ENCODE measurements at places on chromosomes 13 and 19. TPM values are rescaled to one million over a fixed set of nuclear protein-coding genes. Genes with fewer than 3 reads are reported as not detected.

GRCh38 chr13:94933230-94933751, 220.9 kb upstream of the SOX21 start:
- no peak overlapping the region for H3K27ac ChIP-seq
- H3K36me3 ChIP-seq: no peaks in the 10 kb centered on the region
- H3K4me1 ChIP-seq: no peaks in the 10 kb centered on the region
- no peak overlapping the region for H3K4me3 ChIP-seq

DNA sequence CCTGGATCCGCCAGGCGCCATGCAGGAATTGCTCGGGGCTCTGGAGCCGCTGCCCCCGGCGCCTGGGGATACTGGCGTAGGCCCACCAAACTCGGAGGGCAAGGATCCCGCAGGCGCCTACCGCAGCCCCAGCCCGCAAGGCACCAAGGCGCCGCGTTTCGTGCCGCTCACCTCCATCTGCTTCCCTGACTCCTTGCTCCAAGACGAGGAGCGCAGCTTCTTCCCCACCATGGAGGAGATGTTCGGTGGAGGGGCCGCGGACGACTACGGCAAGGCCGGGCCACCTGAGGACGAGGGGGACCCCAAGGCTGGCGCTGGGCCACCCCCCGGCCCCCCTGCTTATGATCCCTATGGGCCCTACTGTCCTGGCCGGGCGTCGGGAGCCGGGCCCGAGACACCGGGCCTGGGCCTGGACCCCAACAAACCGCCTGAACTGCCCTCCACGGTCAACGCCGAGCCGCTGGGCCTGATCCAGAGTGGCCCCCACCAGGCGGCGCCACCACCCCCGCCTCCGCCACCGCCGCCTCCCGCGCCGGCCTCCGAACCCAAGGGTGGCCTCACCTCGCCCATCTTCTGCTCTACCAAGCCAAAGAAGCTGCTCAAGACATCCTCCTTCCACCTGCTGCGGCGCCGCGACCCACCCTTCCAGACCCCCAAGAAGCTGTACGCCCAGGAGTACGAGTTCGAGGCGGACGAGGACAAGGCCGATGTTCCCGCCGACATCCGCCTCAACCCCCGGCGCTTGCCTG, 6.1 kb downstream of the PRR12 start:
- H3K27ac ChIP-seq: no peak overlapping the region
- H3K36me3 ChIP-seq: peaks cover 44% of the 10 kb centered on the region
- H3K4me3 ChIP-seq: no peak overlapping the region
- no peak for DNase-seq
- no peaks in the 10 kb centered on the region for H3K27me3 ChIP-seq

DNA sequence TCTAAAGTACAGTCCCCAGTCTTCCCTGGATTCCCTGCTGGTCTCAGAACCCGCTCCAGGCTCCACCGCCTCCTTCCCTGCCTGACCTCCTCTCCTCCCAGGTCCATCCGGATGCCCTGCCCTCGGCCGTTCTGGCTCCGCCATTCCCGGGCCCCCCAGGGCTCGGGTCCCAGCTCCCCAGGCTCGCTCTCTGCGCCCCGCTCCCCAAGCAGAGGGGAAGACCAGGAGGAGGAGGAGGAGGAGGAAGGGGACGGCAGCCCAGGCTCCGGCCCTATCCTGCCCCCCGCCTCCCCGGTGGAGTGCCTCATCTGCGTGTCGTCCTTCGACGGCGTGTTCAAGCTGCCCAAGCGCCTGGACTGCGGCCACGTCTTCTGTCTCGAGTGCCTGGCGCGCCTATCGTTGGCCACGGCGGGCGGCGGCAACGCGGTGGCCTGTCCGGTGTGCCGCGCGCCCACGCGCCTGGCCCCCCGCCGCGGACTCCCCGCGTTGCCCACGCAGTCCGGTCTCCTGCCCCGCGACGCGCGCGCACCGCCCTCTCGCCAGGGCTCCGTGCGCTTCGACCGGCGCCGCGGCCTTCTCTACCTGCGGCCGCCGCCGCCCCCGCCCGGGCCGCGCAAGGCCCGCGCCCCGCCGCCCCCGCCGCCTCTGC, 647 bp downstream of the RNF225 start:
- H3K36me3 ChIP-seq: peaks cover 34% of the 10 kb centered on the region
- no peaks in the 10 kb centered on the region for H3K27me3 ChIP-seq
- H3K4me3 ChIP-seq: no peak overlapping the region
- H3K4me1 ChIP-seq: peaks cover 8% of the 10 kb centered on the region

GRCh38 chr13:85709072-85709471, 90.1 kb downstream of the SLITRK6 start:
- no peaks in the 10 kb centered on the region for H3K4me1 ChIP-seq
- H3K27me3 ChIP-seq: peaks cover 3% of the 10 kb centered on the region
- DNase-seq: no peak
- H3K27ac ChIP-seq: no peak overlapping the region
- no peak overlapping the region for H3K4me3 ChIP-seq

- no peaks in the 10 kb centered on the region for H3K36me3 ChIP-seq
- no peaks in the 10 kb centered on the region for H3K27me3 ChIP-seq
- no peak overlapping the region for H3K27ac ChIP-seq
These were observed 292.5 kb downstream of the GPC5 start for GRCh38 chr13:91690944-91691343.

GRCh38 chr19:45405435-45406225, 761 bp upstream of the PPP1R13L start:
- H3K36me3 ChIP-seq: peaks cover 2% of the 10 kb centered on the region
- peaks cover 31% of the 10 kb centered on the region for H3K4me1 ChIP-seq
- peak overlapping the region; percentile 48 for H3K4me3 ChIP-seq
- H3K27ac ChIP-seq: peak overlapping the region; percentile 96
- DNase-seq: peak; percentile 80

- H3K27ac ChIP-seq: no peak overlapping the region
- peaks cover 8% of the 10 kb centered on the region for H3K4me1 ChIP-seq
- H3K36me3 ChIP-seq: no peaks in the 10 kb centered on the region
- H3K27me3 ChIP-seq: peaks cover 5% of the 10 kb centered on the region
- no peak overlapping the region for H3K4me3 ChIP-seq
These were observed 9.3 kb downstream of the PDX1 start for GRCh38 chr13:27928805-27929753.

DNA sequence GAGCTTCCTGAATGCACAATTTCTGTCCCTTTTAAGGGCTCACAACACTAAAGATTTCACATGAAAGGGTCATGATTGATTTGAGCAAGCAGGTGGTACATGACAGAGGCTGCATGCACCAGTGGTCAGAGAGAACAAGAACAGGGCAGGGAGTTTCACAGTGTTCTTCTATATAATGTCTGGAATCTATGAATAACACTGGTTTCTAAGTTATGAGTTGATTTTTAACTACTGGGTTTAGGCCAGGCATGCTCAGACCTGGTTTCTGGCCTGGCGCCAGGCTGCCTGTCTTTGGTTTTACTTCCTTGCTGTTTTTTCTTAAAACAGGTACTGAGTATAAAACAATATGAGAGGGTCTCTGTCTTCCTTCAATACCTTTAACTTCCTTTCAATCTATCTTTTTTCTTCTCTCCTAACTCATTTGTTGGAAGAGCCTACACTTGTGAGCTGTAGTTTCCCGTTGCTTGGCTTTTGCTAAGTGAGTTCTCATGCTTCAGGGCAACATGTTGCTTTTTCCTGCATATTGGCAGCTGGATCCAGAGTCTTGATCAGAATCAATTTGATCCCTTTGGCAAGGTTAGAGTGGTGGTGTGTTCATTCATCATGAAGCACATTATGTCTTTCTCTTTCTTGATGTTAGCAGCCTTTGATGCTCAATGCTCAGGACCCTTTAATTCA, 38.5 kb upstream of the FGF14 start:
- no peak for DNase-seq
- H3K4me3 ChIP-seq: no peak overlapping the region
- peaks cover 9% of the 10 kb centered on the region for H3K4me1 ChIP-seq
- no peaks in the 10 kb centered on the region for H3K36me3 ChIP-seq
- no peaks in the 10 kb centered on the region for H3K27me3 ChIP-seq
- H3K27ac ChIP-seq: no peak overlapping the region

DNA sequence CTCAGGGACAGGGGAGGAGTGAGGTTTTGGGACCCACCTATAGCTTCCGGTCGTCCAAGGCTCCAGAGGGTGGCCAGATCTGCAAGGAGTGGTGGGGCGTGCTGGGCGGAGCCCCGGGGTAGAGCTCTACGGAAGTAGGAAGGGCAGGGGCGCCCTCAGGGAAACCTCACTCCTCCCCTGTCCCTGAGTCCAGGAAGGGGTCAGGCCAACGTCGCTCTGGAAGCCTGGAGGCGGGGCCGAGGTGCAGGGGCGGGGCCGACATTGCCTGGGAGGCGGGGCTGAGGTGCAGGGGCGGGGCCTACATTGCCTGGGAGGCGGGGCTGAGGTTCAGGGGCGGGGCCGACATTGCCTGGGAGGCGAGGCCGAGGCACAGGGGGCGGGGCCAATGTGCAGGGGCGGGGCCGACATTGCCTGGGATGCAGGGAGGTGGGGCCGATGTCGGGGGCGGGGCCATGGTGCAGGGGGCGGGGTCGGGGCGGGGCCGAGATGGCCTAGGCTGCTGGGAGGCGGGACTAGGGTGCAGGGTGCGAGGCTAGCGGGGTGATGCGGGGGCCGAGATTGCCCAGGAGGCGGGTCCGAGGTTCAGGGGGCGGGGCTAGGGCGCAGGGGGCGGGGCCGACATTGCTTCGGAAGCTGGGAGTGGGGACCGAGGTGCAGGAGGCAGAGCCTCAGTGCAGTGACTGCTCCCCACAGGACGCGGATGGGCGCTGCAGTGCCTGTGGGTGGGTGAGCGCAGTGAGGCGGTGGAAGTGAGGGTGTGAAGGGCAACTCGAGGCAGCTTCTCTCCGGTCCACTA, 4.9 kb upstream of the PALM start:
- no peaks in the 10 kb centered on the region for H3K4me1 ChIP-seq
- H3K27me3 ChIP-seq: no peaks in the 10 kb centered on the region
- peak; percentile 87 for DNase-seq
- H3K27ac ChIP-seq: no peak overlapping the region
- H3K4me3 ChIP-seq: no peak overlapping the region
- no peaks in the 10 kb centered on the region for H3K36me3 ChIP-seq

- peaks cover 3% of the 10 kb centered on the region for H3K4me1 ChIP-seq
- DNase-seq: peak; percentile 79
- H3K36me3 ChIP-seq: no peaks in the 10 kb centered on the region
These were observed 21.9 kb downstream of the GRIN2D start for GRCh38 chr19:48415395-48415794.

DNA sequence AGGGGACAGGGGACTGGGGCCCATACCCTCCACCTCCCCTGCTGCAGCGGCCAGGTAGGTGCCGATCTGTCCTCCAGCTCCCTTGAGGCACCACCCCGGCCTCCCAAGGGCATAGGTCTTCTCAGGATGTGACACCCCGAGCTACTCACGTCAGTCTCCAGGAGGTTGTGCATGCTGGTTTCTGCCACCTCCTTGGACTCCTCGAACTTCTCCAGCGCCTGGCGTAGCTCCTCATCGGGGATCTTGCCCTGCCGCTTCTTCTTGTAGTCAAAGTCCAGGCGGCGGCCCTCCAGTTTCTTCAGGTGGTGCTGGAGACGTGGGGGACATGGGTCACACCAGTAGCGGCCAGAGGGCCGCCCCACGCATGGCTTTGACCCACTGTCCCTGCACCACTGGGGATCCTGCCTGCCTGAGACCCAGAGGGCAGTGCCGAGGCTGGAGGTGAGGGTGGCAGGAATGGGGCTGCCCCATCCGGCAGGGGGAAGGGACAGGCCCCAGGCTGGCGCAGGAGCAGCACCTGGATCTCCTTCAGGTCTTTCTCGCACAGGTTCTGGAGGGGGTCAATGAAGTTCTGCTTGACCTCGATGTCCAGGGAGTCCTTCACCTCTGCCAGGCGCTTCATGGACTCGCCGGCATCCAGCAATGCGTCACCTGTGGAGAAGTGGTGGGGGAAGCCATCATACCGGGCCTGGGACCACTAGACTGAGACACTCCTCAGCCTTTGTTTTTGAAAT, 20.4 kb downstream of the MPND start:
- no peaks in the 10 kb centered on the region for H3K4me1 ChIP-seq
- DNase-seq: no peak
- H3K36me3 ChIP-seq: peaks cover 9% of the 10 kb centered on the region
- no peak overlapping the region for H3K4me3 ChIP-seq
- no peaks in the 10 kb centered on the region for H3K27me3 ChIP-seq

DNA sequence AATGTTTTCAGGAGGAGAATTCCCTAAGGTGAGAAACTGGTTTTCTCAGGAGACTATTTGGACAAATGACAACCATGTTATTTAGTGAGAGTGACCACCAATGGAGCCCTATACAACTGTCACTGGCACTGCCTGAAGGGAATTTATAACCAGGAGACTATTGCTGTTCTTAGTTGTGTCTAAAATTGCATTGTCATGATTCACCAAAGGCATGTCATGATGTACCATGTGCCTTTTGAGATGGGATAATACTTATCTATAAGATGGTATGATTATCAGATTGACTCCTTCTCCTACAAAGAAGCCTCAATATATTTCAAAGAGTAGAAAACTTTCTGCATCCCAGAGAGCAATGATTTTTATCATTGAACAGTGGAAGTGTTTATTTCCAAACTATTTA, 739.4 kb upstream of the GPC6 start:
- H3K36me3 ChIP-seq: no peaks in the 10 kb centered on the region
- DNase-seq: no peak
- no peak overlapping the region for H3K4me3 ChIP-seq
- H3K27me3 ChIP-seq: no peaks in the 10 kb centered on the region
- H3K4me1 ChIP-seq: no peaks in the 10 kb centered on the region

GRCh38 chr19:31296741-31297390, 52.4 kb downstream of the TSHZ3 start:
- H3K4me1 ChIP-seq: no peaks in the 10 kb centered on the region
- H3K27me3 ChIP-seq: no peaks in the 10 kb centered on the region
- no peaks in the 10 kb centered on the region for H3K36me3 ChIP-seq
- H3K27ac ChIP-seq: no peak overlapping the region

DNA sequence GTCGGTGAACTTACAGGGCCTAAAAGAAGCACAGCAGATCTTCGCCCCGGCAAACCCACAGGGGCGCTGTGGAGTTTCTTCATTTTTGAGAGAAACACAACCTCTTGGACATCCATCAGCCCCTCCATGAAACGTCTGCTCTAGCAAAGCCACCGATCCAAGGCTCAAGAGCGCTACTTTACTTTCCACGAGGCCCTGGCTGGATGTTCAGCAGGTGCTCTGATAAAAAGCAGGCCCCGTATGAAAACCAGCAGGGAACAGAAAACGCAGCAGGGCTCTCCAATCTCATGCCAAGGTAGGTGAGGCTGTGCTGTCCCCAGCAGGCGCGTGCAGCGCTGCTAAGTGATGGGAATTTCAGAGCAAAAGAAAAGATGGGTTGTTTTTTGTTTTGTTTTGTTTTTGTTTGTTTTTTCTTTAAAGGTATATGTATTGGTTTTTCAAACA, 86.7 kb downstream of the IRS2 start:
- H3K36me3 ChIP-seq: no peaks in the 10 kb centered on the region
- no peaks in the 10 kb centered on the region for H3K4me1 ChIP-seq
- no peaks in the 10 kb centered on the region for H3K27me3 ChIP-seq
- DNase-seq: no peak
- no peak overlapping the region for H3K4me3 ChIP-seq

The SIGLEC5 gene
- total RNA-seq: not detected

The FCGBP gene
- 32.9 TPM for total RNA-seq

The SLC6A16 gene
- total RNA-seq: 0.19 TPM

The ZNF222 gene
- total RNA-seq: 1.8 TPM

The LYPD5 gene
- 0.08 TPM for total RNA-seq

The RUBCNL gene
- total RNA-seq: 4.2 TPM

The MEIOSIN gene
- total RNA-seq: not detected

Data from liver (tissue), 10 donors.